ENCODE measurements at places on chromosomes 3 and 15. TPM values are rescaled to one million over a fixed set of nuclear protein-coding genes. Genes with fewer than 3 reads are reported as not detected.

ANO10 gene
- 17.8 TPM for total RNA-seq

MYH15 gene
- 7.3 TPM for total RNA-seq

TMCO5A gene
- not detected for total RNA-seq

GRM2 gene
- under 0.01 TPM for total RNA-seq

DNA sequence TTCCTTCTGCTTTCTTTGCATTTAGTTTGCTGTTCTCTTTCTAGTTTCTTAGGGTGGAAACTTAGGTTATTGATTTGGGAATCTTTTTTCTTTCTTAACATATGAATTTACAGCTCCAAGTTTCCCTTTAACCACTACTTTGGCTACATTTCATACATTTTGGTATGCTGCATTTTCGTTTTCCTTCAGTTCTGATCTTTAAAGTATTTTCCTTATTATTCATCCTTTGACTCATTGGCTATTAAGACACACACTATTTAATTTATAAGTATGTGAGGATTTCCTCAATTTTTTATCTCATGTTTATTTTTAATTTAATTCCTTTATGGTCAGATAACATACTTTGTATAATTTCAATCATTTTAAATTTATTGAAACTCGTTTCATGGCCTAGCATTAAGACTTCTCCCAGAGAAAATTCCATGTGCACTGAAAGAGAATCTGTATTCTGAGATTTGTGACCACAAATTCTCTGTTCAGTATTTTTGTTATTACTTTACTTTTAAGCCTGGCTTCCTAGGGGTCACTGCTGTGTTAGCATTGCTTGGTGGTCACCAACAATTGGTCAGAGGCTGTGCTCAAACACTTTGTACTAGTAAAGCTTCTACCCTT lies 87.7 kb downstream of the CFAP20DC start:
- no peak for DNase-seq

GRCh38 chr15:31552482-31553099 lies 226.0 kb downstream of the KLF13 start:
- DNase-seq: peak; percentile 38

- no peak for DNase-seq
Observed at GRCh38 chr3:174951498-174952005, 92.4 kb downstream of the NAALADL2 start.

DNA sequence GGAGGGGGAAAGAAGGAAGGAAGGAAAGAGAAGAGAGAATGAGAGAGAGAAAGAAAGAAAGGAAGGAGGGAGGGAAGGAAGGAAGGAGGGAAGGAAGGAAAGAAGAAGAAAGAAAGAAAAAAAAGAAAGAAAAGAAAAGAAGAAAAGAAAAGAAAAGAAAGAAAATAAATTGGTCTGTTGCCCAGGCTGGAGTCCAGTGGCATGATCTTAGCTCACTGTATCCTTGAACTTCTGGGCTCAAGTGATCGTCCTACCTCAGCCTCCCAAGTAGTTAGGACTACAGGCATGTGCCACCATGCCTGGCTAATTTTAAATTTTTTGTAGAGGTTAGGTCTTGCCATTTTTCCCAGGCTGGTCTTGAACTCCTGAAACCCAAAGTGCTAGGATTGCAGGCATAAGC lies 11.6 kb upstream of the RNF7 start:
- no peak for DNase-seq

GRCh38 chr3:102796804-102797203 lies 362.0 kb downstream of the ZPLD1 start:
- no peak for DNase-seq

- DNase-seq: no peak
Observed at GRCh38 chr15:90039996-90040395, 38.9 kb downstream of the ZNF710 start.

- DNase-seq: peak; percentile 92
Observed at GRCh38 chr3:114878114-114878839, 268.8 kb downstream of the ZBTB20 start.
